ENCODE measurements at places on chromosomes 4 and X. TPM values are rescaled to one million over a fixed set of nuclear protein-coding genes. Genes with fewer than 3 reads are reported as not detected.

DNA sequence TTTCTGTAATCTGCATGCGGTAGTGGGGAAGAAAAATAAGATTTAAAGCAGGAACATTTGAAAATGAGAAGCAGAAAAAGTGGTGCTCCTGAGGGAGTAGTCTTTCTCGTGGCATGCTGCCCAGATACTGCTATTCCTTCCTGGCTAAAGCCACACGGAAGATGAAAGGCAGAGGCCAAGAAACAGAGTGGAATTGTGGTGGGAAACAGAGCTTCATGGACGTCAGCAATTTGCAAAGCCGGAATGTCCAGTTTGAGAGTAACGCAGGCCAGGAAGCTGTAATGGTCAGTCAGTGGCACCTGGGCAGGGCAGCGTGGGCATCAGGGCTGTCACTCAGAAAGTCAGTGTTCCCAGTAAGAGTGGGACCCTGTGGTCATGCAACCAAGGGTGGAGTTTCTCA, 63.7 kb upstream of the FMR1 start:
- DNase-seq: peak; percentile 33

- DNase-seq: peak; percentile 81
These were observed 538.1 kb downstream of the STIM2 start for GRCh38 chr4:27398631-27399310.

DNA sequence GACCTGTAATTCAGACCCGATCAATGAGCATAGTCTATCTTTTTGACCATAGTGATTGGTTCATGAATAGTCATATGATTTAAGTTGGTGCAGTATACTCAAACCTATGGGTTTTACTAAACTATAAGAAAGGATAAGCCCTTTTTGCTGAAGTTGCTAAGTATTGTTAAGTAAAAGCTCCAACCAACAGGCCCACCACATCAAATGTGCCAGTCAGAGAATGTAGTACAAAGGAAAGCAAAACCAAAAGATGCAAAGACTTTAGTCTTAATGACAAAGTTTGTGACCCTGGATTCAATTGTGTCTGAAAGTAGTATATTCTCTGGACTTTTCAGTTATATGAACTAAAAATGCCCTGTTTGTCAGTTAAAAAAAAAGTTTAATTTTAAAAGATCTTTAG, 208.1 kb upstream of the TET2 start:
- DNase-seq: no peak

SPANXB1 gene
- not detected for polyA plus RNA-seq

- DNase-seq: peak; percentile 5
These were observed 58.3 kb upstream of the DOCK11 start for GRCh38 chrX:118437283-118437682.

DNA sequence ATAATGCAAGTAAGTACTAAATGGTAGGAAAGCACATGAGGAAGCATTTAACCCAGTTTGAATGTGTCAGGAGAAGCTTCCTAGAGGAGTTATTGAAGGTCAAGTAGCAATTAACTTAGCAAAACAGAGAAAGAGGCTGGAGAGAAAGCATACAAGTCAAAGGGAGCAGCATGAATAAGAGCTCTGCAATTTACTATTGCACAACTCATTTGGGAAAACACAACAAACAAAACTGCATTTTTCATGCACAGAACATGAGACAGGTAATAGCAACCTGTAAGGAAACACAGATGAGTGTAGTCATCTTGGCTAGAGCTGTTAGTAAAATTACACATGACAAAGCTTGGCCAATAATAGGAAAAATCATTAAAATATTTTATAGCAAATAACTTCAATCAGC, 538.1 kb downstream of the PPP4R3C start:
- DNase-seq: no peak

DNA sequence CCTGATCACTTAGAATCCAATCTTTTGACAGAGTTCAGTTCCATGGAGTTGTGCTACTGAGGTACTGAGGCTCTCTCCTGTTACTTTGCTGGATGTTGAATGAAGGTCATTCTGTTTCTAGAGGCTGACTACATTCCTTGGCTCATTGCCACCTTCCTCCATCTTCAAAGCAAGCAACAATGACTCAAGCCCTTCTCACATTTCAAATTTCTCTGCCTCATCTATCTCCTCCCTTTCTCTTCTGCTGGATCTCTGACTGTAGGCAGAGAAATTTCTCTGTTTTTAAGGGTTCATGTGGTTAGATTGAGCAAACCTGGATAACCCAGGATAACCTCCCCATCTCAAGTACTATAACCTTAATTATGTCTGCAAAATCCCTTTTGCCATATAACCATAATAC, 775.4 kb downstream of the STPG2 start:
- DNase-seq: no peak

- no peak for DNase-seq
These were observed 21.9 kb upstream of the CYP4V2 start for GRCh38 chr4:186169333-186169944.

GRCh38 chr4:97139791-97140190, 1003.5 kb downstream of the STPG2 start:
- DNase-seq: no peak

DNA sequence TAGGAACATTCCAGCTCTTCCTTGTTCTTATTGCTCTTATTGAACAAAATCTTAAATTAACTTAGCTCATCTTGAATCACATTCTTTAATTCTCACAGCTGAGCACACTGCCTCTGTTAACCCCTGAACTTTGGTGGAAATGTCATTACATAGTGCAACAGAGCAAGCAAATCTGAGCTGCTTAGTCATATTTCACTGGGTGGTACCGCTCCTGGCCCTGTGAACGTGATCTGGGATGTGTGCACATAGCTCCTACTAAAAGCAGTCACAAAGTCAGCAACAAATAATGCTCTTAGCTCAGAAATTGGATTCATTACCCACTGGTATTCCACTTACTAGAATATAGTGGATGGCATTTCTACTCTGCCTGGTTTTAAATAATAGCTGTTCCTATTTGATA, 27.9 kb downstream of the ARHGEF6 start:
- DNase-seq: no peak

- no peak for DNase-seq
These were observed 30.0 kb upstream of the HUWE1 start for GRCh38 chrX:53716328-53717088.

DNA sequence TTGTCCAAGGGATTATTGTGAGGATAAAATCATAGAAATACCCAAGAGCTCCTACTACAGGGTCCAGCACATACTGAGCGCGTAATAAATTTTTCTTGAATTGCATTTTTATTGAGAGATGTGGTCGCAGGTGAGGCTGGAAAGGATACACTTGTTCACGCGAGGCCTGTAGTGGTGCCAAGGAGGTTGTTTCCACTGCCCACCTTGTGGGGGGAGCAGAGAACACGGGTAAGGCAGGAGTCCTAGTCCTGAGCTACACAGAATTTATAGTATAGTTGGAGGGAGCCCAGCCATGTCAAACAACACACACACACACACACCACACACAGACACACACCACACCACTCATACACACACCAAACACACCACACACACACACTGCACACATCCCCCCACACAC, 31.8 kb upstream of the CYP4V2 start:
- DNase-seq: no peak

GRCh38 chr4:3702561-3703221, 63.5 kb upstream of the ADRA2C start:
- DNase-seq: no peak

- no peak for DNase-seq
These were observed 56.2 kb downstream of the COX7B2 start for GRCh38 chr4:46852800-46853199.

DNA sequence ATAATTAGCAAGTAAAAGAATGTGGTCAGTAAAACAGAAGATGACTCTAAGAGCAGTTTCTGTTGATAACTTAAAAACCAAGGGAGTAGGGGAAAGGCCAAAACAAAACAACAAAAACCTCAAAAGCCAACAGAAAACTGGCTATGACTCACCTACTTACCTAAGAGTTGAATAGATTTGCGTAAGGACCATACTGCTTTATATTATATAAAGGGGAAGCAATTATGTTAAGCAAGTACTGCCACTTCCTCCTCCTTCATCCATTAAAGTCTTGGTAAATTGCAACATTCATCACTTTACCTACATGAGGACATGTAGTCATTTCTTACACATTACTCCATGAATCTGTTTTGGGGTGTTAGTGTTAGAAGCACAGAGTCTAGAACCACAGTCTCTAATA, 85.9 kb upstream of the FAM47A start:
- DNase-seq: no peak

C4orf36 gene
- 0.35 TPM for polyA plus RNA-seq

- no peak for DNase-seq
These were observed 38.9 kb upstream of the MAMLD1 start for GRCh38 chrX:150324035-150324728.

DNA sequence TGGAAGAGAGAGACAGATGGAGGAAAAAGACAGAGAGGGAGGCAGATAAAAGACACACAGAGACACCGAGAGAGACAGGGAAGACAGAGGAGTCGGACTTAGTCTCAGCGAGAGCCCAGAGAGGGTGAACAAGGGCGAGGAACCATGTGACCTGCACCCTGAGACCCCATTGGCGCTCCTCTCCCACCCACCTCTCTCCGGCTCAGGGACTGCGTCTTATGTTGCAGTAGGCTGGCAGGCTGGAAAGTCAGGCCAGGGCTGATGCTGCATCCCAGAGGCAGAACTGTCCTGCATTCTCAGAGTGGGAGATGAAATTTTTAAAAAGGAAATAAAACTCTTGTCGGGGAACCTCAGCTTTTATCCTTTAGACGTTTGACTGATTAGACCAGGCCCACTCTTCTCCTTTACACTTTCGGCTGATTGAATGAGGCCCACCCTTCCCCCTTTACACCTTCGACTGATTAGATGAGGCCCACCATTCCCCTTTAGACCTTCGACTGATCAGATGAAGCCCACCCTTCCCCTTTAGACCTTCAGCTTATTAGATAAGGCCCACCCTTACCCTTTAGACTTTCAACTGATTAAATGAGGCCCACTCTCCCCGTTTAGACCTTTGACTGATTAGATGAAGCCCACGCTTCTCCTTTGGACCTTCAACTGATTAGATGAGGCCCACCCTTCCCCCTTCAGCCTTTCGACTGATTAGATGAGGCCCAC, 29.5 kb upstream of the IL3RA start:
- no peak for DNase-seq

COL4A6 gene
- polyA plus RNA-seq: 2.6 TPM

SLC25A14 gene
- polyA plus RNA-seq: 9.4 TPM

PARM1 gene
- polyA plus RNA-seq: 69.8 TPM

PCDH10 gene
- 0.21 TPM for polyA plus RNA-seq

- no peak for DNase-seq
These were observed 1140.1 kb downstream of the TECRL start for GRCh38 chr4:63269156-63269555.

REELD1 gene
- polyA plus RNA-seq: 0.17 TPM

ARMCX4 gene
- 49.6 TPM for polyA plus RNA-seq

NEUROG2 gene
- polyA plus RNA-seq: not detected

GRCh38 chrX:113947548-113947947, 636.3 kb upstream of the HTR2C start:
- DNase-seq: no peak

GRCh38 chrX:115582616-115583495, 21.9 kb downstream of the PLS3 start:
- DNase-seq: no peak

DNA sequence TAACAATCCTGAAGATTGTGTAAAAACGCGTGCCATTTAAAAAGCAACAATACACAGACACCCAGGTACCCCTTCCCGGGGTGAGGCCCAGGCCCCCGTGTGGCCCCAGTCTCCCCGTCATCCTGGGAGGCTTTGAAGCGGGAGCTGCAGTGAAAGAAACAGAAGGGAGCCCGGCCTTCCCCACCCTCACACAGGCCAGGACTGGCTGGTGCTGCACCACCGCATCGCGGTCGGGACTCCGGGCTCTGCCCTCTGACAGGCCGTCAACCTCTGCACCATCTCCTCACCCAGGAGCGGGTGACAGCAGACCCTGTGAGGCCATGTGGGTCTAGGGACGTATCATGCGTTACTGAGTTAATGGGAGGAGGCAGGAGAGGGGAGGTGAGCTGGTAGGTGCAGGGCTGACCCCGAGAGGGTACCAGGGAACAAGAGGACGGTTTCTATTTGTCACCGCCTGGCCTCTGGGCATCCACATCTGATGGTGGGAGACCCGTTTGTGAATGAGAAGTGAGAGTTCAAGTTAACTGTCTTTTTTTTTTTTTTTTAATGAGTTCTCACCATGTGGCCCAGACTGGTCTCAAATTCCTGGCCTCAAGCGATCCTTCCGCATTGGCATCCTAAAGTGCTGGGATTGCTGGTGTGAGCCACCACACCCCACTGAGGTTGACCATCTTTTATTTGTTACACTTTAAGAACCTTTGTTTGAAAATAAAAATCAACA, 27.3 kb downstream of the PIGG start:
- DNase-seq: no peak

DNA sequence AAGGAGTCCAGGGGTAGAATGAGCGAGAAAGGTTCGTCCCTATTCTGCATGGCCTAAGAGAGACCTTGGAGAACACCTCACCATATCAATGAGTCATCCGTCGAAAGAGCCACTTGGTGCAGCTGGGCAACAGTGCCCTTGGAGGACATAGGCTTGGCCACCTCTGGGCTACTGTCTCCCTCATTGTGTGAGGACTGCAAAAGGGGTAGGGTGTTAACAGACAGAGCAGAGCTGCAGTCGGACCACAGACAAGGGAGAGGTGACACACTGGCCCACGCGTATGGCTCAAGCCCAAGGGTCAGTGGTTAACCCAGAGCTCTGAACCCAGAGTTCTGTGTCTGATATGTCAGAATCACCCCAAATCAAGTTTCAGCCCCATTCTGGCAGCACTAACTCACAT, 118.2 kb upstream of the BMP3 start:
- no peak for DNase-seq

- DNase-seq: no peak
These were observed 18.4 kb downstream of the PPARGC1A start for GRCh38 chr4:23871426-23871825.

DNA sequence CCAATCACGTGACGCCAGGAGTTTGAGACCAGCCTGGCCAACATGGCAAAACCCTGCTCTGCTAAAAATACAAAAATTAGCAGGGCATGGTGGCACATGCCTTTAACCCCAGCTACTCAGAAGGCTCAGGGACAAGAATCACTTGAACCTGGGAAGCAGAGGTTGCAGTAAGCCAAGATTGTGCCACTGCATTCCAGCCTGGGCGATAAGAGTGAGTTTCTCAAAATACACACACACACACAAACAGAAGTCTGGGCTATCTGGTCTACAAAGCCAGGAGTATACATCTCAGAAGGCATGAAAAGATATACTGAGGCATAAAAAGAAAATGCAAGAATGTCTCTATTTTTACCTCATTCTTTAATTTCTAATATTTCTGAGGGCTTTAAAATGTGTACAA, 11.3 kb downstream of the YTHDC1 start:
- no peak for DNase-seq

FGF5 gene
- polyA plus RNA-seq: 0.31 TPM

GRCh38 chr4:128390475-128390996, 102.9 kb upstream of the PGRMC2 start:
- no peak for DNase-seq

GRCh38 chr4:102139132-102139573, 206.1 kb downstream of the SLC39A8 start:
- DNase-seq: no peak

Data from hindlimb muscle (tissue), 1 donor.